ENCODE measurements at places on chromosomes 12 and 14.

DNA sequence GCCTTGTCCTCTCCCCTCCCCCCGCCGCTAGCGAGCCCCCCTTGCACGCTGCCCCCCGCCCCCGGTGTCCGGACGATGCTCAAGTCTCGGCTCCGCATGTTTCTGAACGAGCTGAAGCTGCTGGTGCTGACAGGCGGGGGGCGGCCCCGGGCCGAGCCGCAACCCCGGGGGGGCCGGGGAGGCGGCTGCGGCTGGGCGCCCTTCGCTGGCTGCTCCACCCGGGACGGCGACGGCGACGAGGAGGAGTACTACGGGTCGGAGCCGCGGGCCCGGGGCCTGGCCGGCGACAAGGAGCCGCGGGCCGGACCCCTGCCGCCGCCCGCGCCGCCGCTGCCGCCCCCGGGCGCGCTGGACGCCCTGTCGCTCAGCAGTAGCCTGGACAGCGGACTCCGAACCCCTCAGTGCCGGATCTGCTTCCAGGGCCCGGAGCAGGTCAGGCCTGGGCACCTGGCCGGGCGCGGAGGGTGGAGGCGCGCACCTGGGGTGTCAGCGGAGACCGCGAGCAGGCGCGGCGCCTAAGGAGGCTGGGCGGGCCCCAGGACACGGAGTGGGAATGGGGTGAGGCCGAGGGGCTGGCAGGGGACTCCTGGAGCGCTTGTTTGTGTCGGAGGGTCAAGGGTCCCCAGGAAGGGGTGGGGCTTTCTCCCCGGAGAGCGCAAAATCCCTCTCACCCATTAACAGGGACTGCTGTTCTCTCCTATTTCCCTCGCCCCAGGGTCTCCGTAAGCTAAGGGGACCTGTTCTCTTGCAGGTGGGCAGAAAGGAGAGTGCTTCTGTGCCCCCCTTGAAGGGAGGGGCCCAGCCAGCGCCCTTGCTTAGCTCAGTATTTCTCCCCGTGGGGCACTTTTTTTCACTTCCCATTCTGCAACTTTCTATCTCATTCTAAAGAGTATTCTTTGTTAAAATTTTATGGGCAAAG, 810 bp downstream of the MARCHF9 start:
- DNase-seq: no peak

DNA sequence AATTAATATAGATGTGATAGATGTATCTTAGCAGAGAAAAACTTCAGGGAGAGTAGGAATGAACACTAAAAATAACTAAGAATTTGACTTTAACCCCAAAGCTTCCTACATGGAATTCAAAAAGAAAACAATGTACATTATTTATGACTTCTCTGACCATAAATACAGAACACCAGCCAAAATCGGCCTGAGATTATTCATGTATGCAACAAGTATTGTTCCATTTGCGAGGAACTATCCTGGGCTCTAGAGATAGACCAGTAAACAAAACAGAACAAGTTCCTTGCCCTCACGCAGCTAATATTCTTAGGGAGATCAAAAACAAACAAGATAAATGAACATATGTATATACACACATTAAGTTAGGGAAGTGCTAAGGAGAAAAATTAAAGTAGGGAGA, 432.3 kb upstream of the SOX5 start:
- no peak for DNase-seq

DNA sequence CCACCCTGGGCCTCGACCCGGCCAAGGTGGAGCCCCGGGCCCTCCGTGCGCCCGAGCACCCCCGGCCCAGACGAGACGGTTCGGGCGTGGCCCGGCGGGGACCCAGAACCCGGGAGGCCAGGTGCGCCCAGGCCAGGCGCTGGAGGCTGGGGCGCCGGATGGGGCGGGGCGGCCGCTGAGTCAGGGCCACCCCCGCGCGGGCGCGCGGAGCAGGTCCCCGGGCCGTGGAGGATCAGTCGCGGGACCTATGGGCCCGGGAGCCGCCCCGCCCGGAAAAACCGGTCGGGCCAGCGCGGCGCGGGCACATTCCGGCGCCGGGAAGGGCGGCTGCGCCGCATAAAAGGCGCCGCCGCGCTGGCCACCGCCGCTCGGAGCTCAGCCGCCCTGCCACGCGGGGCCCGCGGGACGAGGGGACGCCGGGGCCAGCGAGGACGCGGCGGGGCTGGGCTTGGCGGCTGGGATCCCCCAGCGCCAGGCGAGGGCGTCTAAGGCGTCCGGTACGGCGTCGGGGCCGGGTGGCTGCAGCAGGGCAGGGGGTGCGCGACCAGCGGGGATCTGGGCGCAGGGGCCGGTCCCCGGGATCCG, 21.5 kb upstream of the KIF26A start:
- no peak for DNase-seq

DNA sequence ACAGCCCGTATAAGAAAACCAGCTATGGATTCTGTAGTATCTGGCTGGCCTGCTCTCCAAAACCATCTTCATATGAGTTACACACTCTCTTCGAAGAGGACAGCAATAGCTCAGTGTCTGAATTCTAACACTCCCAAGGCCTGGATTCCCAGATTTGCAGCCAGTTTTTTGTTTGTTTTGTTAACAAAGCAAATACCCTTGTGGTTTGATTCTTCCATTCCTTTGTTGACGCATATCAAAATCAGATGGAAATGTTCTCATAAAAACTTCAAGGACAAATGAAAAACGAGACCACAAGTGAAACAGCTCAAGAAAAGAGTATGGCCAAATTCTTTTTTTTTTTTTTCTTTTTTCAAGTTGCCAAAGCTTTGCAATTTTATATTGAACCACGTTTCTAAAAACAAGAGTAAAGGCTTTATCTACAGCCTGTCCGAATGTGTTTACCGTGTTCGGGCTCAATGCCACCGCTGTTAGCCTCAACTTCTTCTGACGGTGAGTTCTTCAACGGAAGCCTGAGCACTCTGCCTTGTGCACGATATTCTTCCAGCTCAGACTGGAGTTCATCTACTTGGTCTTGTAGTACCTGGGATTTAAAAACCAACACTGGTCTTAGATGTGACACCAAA, 67.5 kb downstream of the NIN start:
- DNase-seq: no peak

DNA sequence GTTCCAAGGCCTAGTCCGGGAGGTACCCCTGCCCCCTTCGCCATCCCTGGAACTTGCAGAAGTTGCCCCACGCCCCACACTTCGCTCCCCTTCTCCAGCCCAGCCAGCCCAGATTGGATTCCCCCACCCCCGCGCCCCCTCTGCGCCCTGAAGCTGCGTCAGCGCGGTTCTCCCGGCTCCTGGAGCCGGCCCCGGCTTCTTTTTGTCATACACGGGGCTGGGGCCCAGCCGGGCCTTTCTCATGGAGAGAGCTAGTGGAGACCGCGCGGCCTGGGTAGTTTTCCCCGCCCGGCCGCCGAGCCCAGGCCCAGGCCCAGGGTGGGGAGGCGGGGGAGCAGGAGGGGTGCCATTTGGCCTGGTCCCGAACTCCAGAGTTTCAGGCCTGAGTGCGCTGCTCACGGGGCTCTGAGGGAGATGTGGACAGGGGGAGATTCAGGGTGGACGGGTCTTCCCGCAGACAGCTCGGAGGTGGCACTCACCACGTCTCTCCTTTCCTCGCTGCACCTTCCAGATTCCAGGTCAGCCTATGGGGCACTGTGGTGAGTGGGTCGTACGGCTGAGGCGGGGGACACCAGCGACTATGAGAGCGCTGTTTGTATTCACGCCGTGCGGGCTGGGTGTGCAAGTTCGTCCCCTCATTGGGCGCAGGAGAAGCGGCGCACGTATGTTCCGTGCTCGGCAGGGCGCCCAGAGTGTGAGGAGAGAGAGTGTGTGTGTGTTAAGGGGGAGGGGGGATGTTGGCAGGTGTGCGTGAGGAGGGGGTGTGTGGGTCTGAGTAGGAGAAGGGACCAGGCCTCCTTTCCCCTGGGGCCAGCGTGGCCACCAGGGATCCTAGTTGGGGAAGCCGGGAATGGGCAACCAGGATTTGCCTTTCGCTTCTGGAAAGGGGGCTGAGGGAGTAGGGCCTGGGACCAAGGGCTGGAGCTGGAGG, 785 bp upstream of the LHX5 start:
- DNase-seq: no peak

DNA sequence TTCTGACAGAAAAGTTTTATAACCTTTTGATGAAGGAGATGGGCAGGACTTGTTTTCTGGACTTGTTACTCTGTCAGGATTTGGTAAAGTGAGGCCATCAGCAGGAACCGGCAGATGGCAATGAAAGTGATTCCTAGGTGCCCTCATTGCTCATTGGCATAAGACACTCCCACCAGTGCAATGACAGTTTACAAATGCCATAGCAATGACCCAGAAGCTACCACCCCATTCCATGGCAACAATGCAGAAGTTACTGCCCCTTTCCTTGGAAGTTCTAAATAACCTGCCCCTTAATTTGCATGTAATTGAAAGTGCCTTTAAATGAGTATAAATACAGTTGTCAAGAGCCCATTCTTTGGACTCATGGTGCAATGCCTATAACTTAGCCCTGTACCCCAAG, 222.6 kb downstream of the CEP128 start:
- DNase-seq: no peak

DNA sequence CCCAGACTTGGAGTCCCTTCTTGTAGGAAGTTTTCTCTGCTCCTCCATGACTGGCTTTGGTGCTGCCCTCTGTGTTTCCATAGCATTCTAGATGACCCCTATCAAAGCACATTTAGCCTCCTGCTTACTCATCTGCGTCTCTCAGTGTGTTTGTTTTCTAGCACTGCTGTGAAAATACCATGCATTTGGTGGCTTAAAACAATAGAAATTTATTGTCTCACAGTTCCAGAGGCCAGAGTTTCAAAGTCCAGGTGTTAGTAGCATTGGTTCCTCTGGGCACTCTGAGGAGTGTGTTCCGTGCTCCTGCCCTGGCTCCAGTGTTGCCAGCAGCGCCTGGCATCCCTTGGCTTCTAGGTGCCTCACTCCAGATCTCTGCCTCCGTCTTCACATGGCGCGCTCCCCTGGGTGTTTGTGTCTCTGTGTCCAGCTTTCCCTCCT, 86.1 kb downstream of the CACNA1C start:
- DNase-seq: no peak

GRCh38 chr14:41868396-41868795, 261.7 kb downstream of the LRFN5 start:
- no peak for DNase-seq

- no peak for DNase-seq
Observed at GRCh38 chr12:126772171-126772864, 1494.7 kb upstream of the TMEM132C start.

DNA sequence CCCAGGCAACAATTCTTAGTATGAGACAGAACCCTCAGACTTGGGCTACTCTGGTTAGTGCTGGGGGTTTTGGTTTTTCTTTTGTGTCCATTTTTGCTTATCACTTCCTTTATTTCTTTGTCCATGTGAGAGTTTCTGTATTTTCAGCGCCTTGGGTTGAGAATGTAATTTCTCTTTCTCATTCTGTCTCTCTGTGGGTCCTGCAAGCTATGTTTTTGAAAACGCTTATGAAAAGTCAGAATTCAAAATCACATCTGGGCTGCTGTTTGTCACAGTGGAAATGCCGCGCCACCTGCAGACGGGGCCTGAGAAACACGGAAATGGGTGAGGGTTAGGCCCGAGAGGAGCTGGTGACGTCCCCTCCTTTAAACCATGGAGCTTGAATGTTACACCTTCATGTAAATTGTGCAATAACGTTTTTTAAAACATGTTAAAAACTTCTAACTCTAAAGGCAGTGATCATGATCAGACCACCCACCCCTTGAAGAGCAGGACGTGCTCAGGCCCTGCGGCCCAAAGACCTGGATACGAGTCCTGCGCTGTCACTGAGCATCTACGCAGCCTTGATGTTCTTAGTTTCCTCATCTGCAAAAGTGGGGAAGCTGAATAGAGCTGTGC, 26.1 kb downstream of the JDP2 start:
- DNase-seq: no peak

- DNase-seq: no peak
Observed at GRCh38 chr12:74283646-74284045, 254.0 kb upstream of the ATXN7L3B start.

DNA sequence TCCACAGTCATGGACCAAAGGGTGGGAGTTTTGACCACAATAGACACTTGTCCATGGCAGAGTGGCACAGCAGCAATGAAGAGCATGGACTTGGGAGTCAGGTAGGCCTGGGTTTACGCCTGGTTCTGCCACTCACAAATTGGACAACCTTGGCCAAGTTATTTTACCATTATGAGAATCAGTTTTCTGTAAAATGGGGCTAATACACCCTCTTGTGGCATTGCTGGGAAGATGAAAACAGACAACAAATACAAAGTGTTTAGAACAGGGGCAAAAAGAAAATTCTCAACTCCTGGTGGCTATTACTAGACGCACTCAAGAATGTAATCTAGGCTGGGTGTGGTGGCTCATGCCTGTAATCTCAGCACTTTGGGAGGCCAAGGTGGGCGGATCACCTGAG, 2.6 kb downstream of the C12orf43 start:
- no peak for DNase-seq
